Putamen (tissue), 1 donor: ENCODE measurements at places on chromosomes 4 and X.

GRCh38 chrX:16970977-16971376 is 24.5 kb downstream of the REPS2 start:
- no peak for DNase-seq

DNA sequence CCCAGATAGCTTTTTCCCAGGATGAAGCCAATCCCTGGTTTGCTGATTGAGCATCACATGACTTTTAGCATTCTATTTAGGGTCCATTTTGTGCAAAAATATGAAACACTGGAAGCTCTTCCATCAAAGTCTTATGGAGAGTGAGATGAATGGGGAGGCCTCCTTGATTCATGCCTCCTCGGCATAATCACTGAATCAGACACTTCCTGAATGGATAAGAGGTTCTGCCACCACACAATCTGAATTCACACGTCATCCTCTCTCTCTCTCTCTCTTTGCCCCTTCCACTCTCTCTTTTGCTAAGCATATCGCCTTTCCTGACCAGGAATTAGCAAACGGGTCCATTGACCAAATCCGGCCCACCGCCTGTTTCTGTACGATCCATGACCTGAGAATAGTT is 68.7 kb downstream of the CRMP1 start:
- DNase-seq, result no peak

DNA sequence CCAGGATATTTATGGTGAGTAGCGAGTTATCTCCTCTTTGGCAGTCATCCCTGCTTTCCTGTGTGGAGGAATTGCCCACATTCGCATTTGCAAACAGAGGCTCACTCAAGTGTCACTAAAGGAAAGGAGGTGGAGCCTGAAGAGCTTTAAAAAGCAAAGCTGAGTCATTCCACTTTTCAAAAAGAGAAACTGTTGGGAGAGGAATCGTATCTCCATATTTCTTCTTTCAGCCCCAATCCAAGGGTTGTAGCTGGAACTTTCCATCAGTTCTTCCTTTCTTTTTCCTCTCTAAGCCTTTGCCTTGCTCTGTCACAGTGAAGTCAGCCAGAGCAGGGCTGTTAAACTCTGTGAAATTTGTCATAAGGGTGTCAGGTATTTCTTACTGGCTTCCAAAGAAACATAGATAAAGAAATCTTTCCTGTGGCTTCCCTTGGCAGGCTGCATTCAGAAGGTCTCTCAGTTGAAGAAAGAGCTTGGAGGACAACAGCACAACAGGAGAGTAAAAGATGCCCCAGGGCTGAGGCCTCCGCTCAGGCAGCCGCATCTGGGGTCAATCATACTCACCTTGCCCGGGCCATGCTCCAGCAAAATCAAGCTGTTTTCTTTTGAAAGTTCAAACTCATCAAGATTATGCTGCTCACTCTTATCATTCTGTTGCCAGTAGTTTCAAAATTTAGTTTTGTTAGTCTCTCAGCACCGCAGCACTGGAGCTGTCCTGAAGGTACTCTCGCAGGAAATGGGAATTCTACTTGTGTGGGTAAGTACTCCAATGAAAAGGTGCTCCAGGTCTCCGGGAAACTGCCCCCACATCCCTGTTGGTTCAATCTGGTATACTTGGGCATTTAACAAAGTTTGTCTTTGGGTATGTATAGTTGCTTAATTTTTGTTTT is at the start of gene EGF:
Gene EGF (plus strand): TSS at position 178 of the 890 bp plus-strand sequence. CDS start 453 bp downstream, at position 631.
- no peak for DNase-seq

DNA sequence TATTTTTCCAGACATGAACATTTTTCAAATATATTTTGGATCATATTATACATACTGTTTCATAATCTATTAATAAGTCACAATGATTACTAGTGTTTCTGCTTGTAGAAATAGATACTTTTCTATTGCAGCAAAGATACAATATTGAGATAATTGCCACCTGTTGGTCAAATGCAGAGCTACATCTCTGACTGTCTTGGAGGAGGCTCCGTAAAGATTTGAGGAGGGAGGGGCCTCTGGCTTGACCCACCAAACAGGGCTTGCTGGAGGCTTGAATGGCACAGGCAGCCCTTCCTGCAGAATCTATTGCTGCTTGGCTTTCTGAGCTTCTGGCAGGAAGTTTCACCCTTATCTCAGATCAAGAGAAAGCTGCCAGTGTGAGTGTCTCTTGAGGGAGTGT is 99.3 kb upstream of the ARMCX2 start:
- peak; percentile 1 for DNase-seq

DNA sequence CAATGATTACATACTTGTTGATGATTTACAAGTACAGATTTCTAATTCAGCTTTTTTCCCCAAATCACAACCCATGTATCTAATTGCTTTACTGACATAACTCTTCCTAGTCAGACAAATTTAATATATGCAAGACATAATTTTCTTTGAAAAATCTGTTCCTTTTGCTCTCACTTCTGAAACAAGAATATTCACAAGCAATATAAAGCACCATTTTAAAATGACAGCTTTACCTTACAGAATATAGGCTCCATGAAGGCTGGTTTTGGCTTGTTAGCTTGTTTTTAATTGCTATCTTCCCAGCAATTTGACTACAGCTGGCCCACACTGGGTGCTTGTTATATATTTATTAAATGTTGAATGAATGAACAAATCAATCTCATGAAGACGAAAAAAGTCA is 24.5 kb downstream of the GPM6A start:
- no peak for DNase-seq

DNA sequence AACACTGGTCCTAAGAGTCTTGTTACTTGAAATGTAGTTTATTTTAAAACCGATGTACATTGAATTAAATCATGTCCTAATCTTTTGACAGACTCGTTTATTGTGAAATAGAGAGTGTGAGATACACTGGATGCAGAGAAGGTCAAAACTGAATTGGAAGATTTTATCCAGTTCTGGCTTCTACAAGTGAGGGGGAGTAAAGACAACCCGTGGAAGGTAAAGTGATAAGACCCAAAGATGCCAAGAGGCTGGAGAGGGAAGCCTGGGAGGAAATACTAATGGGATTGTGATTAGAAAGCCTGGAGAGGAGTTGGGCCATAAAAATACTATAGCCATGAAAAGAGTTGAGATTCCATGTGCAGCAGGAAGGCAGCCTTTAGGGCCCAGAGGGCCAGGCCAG is 424.5 kb upstream of the NR3C2 start:
- DNase-seq, result no peak

- DNase-seq, result no peak
These were observed 285.0 kb upstream of the PITX2 start for GRCh38 chr4:110907801-110908313.

DNA sequence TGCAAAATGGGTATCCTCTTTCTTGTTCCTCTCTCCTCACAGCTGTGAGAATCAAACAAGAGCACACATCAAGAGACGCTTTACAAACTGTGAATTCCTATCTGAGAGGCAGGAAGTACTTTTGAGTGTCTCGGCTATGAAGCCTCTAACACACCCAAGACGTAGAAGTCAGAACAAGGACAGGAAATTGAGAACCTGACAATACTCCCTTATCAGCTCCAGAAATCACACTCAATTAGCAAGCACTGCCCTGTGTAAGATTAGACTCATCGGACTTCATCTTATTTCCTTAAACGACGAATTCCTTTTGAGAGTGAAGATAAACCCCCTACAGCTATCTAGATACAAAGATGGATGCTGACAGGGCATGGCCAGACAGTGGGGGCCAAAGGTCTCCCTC is 50.7 kb upstream of the CRMP1 start:
- no peak for DNase-seq
